ENCODE measurements at places on chromosomes 13 and 19. TPM values are rescaled to one million over a fixed set of nuclear protein-coding genes. Genes with fewer than 3 reads are reported as not detected.

DNA sequence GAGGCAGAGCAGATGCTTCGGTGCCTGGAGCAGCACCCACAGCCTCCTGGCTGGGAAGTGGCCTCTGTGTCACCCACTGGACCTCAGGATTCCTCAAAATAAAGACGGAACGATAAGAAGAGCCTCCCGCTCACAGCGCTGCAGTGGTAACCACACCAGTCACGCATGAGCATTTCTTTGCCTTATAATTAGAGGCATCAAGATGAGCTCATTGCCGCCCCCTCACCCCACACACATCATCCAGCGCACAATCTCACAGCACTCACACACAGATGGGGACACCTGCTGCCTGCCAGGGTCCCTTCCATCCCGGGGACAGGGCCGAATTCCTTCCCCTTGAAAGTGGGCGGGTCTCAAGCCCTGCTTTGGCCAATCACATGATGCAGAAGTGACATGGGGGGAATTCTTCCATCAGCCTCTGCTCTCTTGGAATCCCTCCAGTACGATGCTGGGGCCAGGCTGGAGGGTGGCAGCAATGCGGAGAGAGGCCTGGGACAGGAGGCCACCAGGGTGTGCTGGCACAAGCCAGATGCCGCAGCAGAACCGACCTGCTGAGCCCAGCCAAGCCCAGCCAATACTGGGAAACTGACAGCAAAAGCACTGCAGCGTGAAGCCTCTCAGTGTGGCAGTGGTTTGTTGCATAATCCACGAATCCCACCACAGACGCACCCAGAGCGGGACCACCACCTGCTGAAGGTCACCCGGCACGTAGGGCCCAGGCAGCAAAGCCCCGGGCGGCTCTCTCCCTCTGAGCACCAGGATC lies 16.0 kb downstream of the PIP5K1C start:
- peak; percentile 60 for DNase-seq

DNA sequence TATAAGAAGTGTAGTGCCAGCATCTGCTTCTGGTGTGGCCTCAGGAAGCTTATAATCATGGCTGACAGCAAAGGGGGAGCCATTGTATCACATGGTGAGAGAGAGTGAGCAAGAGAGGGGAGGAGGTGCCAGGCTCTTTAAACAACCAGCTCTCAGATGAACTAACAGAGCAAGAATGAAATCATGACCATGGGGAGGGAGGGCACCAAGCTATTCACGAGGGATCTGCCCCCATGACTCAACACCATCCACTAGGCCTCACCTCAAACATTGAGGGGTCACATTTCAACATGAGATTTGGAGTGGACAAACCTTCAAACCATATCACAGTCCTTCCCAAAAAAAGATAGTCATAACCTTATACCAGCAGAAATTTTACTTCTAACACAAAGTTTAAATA lies 174.0 kb downstream of the GPC5 start:
- no peak for DNase-seq

DNA sequence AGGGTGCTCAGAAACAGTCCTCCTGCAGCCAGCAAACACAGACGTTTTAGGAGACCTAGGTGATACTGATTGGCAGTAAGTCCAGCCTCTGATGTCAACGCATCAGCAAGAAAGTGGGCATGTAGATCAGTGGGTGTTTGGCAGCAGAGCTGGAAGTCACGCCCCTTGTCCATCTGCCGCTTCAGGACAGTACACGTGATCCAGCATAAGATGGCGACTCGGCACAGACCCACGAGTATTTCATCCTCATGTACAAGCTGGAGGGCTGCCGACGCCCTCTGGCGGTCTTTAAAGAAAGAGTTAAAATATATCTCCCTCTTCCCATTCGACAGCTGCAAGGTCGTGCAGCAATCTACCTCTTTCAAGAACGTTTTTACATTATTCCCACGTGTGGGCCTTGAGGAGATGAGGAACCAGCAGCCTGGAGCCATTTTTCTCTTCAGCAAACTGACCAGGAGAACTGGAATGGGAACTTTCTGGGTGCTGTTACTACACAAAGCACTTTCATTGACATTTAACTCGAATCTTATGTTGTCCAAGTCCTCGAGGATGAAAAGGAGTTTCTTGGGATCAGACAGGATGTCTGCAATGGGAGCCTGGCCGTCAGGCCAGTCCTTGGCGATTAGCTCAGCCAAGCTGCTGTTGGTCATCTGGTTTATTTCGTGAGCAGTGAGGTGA lies 22.3 kb downstream of the NLRP11 start:
- DNase-seq: peak; percentile 69

- DNase-seq: no peak
These were observed 407.3 kb downstream of the DACH1 start for GRCh38 chr13:71459708-71460107.

Gene CD70
- total RNA-seq: 3.9 TPM

Gene TMIGD2
- total RNA-seq: not detected

All from endodermal cell (in vitro differentiated cells).